ENCODE measurements at places on chromosomes 1 and 21.
A peak's percentile ranks its signal among the peaks of the same experiment; 100 is the strongest.

DNA sequence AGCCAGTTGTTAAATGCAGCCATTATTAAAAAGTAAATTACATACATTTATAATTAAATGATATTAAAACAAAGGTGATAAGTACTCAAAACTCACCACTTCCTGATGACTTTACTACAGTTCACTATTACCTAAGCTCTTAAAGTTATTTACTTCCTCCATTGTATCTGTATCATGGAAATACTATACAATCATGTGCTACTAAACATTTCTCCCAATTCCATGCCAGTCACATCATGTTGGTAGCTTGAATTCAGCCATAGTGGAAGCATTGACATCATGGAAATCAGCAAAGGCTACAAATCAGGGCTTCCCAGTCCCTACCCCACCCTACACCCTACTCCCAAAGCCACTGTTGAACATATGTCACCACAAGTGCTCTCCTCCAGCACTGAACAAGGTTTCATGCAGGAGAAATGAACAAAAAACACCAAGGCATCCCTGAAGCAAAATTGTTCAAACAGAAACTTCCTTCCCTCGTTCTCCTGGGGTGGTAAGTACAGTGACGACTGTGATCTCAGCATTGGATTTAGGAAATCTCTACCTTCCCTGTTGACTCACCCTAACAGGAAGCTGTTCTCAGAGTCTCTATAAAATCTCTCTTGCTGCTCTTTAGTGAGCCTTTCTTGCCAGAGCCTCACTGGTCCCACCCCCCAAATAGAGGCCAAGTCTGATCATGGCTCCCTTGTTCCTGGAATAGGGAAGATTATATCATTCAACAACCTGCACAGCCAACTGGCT is 12.7 kb downstream of the VSIG8 start:
- DNase-seq, result no peak

GRCh38 chr1:99968214-99968613 is 1.6 kb upstream of the SLC35A3 start:
- DNase-seq, result no peak

DNA sequence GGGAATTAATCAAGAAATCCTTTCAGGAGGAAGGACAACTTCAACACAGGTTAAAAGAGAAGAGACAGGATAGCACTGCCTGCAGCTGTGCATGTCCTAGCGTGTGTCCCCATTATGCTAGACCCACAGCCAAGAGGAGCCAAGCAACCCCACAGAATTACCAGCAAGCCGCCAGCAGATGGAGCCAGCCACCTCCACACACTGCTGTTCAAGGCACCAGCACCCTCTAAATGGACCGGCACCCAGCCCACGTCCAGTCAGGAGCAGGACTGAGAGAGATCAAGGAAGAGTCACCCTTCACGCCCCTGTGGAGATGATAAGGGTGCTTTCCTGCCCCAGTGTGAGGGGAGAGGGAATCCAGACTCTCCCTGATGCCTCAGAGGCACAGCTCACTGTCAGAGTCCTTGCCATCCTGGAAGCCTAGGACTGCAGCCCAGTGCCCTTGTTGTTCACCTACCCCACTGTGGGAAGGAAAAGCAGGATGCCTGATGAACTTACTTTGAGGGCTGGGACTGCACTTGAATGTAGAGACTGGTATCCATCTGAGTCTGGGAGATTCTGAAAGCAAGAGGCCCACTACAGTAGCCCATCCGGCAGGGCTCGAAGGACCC is 37.1 kb upstream of the CTTNBP2NL start:
- peak; percentile 44 for DNase-seq

GRCh38 chr1:203268901-203269653 is 36.2 kb upstream of the BTG2 start:
- DNase-seq, result peak; percentile 64

GRCh38 chr1:168553680-168554553 is 10.1 kb upstream of the XCL2 start:
- DNase-seq, result no peak

GRCh38 chr21:36773117-36773516 is 74.2 kb downstream of the SIM2 start:
- DNase-seq, result no peak

DNA sequence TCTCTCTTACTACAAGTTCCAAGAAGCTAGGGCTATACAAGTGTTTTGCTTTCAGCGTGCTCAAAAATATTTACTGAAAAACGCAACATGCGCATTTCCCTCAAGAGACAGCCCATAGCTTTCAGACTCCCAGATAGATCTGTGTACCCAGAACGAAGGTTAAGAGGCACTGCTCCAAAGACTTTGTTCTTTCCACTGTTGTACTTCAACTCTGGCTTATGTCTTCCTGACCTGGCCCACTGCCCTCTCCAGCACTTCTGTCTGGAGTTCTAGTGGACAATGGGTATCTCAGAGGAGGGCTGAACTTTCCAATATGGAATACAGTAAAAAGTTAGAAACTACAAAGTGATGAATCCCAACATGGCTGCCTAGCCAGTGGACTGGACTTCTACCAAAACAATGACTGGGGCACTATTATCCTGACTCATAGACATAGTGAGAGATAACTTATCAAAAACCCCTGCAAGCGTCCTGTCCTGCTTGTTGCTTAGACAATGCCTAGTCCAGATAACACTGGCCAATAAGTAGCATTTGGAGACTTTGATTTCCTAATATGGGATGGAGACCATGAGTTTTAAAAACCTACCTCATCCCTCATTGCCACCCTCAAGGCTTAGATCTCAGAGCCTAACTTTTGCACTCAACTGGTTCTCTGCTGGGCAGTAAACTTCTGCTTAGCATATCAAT is 8.8 kb upstream of the ADAR start:
- DNase-seq, result no peak

DNA sequence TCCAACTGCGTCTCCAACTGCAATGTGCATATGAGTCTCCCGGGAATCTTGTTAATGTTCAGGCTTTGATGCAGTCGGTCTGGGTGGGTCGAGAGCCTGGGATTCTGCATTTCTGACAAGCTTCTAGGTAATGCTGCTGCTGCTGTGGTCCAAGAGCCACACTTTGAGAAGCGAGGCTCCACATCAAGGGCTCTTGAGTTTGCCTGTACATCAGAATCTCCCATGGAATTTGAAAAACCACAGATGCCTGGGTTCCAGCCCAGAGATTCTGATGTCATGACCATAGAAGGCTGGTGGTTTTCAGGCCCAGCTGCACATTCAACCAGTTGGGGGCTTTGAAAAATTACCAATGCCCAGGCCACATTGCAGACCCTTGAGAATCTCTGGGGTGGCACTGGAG is 93.9 kb upstream of the TARDBP start:
- DNase-seq, result no peak

DNA sequence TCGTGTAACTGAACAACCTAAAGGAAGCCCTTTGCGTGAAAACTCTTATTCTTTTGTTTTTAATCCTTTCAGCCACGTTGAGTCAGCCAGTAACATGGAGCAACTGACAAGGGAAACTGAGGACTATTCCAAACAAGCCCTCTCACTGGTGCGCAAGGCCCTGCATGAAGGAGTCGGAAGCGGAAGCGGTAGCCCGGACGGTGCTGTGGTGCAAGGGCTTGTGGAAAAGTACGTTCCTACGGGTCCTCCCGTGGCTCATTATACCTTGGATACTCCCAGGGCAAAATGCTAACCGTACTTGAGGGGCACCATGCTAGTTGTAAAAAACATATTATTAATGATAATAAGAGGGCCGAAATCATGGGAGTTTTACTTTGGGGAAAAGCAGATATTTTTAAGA is 49.4 kb downstream of the LAMC2 start:
- no peak for DNase-seq

DNA sequence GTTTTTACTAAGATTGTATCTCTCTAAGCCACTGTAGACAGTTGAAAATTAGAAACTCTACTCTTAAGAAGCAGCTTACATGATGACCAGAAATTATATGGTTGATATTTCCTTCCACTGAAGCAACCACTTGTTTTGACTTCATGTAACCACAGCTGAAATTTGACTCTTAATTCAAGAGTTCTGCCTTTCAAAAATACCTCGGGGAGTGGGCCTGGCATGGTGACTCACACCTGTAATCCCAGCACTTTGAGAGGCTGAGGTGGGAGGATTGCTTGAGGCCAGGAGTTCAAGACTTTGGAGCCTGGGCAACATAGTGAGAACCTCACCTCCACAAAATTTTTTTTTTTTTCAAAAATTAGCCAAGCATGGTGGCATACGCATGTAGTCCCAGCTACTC is 4.3 kb downstream of the AMPD1 start:
- no peak for DNase-seq

- DNase-seq, result no peak
Measured at GRCh38 chr1:221085701-221086375, 206.6 kb downstream of the HLX start.

DNA sequence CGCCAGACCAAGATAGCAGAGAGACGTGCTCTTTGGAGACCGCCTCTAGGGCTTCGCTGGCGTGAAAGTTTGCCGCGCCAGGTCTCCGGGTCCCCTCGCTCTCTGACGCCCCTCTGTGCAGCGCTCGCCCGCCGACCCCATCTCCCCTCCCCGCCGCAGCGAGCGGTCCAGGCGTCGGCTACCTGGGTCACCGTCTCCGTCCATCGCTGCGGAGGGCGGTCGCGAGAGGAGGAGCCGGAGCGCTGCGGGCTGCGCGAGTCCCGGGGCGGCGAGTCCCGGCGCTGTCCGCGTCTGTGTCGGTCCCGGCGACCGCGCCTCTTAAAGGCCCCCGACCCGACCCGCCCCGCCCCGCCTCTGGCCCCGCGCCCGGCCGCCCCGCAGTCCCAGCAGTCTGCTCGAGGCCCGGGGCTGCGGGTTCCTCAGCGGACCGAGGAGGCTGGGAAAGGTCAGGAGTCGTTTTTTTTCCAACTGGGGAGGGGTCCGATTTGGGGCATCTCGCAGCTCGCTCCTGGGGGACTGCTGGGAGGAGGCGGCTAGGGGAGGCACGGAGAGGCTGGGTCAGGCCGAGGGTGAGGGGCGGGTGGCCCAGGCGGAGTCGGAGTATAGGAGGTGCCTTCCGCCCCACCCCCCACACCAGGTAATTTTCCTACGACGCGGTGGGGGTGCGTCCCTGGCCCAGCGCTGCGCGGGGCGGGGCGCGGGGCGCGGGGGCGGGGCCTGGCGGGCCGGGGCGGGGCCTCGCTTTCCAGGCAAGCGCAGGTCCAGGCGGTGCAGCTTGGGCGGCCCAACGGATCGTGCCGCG is at the start of the genes FBXO2 and FBXO44:
FBXO2 (minus strand) TSS at position 293 of the 802 bp plus-strand sequence; CDS start at position 204, 89 bp downstream.
FBXO44 (plus strand) TSS at position 741 of the 802 bp plus-strand sequence. CDS start 959 bp downstream, outside the sequence.
- DNase-seq, result peak; percentile 26

DNA sequence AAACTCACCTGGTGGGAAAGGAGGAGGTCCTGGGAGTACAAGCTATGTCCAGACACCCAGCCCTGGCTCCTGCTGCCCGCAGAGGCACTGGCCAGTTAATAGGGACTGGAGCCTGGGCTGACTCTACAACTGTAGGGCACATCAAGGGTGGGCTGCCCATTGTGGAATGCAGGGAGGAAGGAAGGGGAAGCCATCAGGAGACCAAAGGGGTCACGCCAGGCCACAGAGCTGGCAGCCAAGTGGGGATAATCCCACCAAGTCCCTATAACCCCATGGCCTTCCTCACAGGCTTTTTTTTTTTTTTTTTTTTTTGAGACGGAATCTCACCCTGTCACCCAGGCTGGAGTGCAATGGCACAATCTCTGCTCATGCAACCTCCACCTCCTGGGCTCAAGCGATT is 14.7 kb downstream of the TMEM53 start:
- no peak for DNase-seq

- no peak for DNase-seq
Measured at GRCh38 chr1:151978922-151979321, 14.7 kb downstream of the S100A10 start.

DNA sequence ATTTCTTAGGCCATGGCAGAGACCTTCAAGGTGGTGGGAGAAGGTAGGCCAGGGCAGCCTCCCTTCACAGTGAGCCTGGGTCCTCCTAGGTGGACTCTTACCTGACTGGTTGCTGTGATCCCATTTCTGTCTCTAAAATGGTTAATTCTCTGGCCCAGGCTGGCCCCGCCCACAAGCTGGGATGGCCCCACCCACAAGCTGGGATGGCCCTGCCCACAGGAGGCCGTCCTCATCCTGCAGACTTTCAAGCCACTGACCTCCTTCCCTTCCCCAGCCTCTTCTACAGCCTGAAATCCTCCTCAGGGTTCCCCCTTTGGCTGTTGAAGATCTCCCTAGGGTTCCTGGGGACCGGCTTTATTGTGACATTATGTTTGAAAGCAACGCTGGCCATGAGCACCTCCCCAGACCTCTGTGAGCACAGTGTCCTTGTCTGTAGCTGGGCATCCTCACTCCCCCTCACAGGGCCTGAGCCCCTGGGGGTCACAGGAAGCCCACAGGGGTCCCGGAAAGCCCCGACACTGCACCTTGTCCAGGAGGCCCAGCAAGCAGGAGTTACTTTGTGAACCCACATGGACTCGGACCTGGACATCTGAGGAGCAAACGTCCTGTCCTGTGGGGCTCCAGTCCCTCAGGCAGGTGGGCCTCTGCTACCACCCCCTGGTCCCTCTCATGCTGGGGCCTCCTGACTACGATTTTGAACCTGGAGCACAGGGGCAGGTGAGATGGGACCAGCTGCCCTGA is 621.7 kb downstream of the MATN1 start:
- DNase-seq, result no peak

- DNase-seq, result no peak
Measured at GRCh38 chr1:18110598-18110939, 3.0 kb downstream of the IGSF21 start.

DNA sequence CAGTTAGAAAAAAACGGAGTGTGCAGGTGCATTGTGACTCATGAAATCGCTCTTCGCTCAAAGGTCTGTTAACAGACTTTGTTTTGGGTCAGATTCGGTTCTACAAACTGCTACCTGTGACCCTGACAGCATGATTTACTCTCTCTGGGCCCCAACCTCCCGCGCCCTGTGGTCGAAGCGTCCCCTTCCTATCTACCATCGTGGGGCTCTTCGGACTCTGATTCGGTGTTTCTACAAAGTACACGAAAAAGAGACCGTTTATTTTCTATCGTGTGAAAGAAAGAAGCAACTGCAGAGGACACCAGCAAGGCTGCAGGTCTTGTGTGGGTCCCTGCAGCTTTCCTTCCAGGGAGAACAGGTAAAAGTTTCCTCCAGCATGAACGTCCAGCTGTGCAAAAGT is 29.4 kb upstream of the SLC19A1 start:
- DNase-seq, result no peak

- peak; percentile 34 for DNase-seq
Measured at GRCh38 chr21:45255381-45256020, 32.2 kb downstream of the POFUT2 start.

DNA sequence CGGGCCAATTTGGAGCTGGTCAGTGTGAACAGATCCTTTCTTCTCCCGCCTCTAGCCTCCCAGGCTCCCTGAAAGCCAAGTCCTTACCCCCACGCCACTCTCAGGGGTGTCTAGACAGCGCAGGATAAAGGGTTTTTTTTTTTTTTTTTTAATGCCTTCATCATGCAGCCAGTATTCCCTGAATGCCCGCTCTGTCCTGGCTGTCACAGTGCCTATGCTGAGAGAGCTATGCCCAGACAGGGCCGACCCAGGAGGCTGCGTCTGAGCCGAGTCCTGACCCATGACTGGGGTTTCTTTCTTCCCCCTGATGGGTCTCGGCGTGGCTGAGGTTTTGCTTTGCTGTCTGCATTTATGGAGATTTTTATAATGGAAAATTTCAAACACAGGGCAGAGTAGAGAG is 18.3 kb downstream of the SPSB1 start:
- DNase-seq, result no peak

All from HCT116 (cell line).